ENCODE measurements at places on chromosomes 2 and 18. TPM values are rescaled to one million over a fixed set of nuclear protein-coding genes. Genes with fewer than 3 reads are reported as not detected.

- DNase-seq = no peak
Measured at GRCh38 chr2:19722531-19722971, 179.2 kb downstream of the TTC32 start.

GRCh38 chr2:180577567-180577966 is 402.8 kb upstream of the UBE2E3 start:
- DNase-seq = no peak

GRCh38 chr2:42421601-42422239 is 60.7 kb upstream of the COX7A2L start:
- DNase-seq = no peak

GRCh38 chr18:62634979-62635630 is 80.2 kb upstream of the PHLPP1 start:
- DNase-seq = no peak

GRCh38 chr2:177728920-177729319 is 336.3 kb downstream of the AGPS start:
- DNase-seq = no peak

DNA sequence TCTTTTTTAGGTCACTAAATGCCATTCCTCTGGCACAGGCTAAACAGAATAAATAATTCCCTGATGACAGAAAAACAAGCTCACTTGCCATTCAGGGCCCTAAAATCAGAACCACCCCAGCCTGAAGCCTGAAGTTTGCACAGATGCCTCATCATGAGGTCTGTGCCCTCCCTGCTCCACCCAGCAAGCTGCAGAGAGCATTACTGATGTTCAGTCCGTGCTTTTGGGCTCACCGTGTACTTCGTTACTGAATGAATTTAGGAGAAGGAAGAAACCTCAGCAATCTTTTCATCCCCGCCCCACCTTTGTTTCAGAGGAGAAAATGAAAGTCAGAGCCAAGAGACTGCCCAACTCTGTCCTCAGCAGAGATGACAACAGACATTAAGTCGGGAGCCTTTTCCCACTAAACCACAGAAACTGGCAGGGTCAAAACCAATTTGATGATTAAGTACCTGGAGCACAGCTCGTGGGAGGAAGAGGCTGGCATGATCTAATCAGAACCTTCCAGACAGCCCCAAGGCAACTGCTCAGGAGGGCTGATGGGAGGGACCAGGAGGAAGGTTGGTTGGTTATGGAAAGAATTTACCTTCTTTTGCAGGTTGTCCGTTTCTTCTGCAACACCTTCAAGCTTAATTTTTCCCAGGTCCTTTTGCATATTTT is 122.7 kb downstream of the LAMA1 start:
- no peak for DNase-seq

CXCR2 gene
- 20.1 TPM for total RNA-seq

Data from lower lobe of right lung (tissue), 2 donors.